Liver (tissue), 10 donors: ENCODE measurements at places on chromosomes 3 and 15.

DNA sequence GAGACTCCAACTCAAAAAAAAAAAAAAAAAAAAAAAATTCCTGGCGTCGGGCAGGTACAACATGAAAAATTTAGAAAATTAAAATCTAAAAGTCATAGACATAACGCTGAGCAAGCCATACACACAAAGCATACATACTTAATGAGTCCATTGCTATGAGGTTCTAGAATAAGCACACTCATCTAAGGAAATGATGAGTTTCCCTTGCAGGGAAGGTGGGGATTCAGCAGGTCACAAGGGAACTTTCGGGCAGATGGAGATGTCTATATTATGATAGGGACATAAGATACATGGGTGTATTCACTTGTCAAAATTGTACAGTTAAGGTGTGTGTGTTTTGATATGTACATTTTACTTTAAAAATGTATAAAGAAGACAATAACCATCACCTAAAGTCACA lies 120.2 kb upstream of the LIPC start:
- no peak for DNase-seq

GRCh38 chr15:31867536-31868442 lies 162.5 kb upstream of the CHRNA7 start:
- DNase-seq = peak; percentile 72

- no peak for DNase-seq
Observed at GRCh38 chr3:42071904-42072812, 19.0 kb upstream of the TRAK1 start.

- peak; percentile 55 for DNase-seq
Observed at GRCh38 chr3:147361454-147362420, 44.6 kb downstream of the ZIC4 start.

DNA sequence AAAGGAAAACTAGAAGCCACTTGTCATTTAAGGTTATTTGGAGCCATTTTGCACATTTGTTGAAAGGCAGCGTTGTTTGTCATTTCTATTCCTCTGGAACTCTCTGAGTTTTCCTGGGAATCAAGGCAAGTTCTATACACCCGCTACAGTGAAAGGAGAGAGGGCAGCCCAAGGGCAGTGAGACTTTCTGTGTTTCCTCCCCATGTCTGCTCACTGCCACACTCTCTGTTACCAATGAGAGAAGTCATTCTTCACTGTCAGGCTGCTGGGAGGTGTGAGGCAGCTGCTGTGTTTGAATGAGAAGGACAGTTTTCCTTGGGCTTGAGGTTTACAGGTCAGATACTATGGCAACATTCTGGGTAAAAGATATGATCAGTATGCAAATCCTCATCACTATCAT lies 36.0 kb downstream of the ATP13A5 start:
- DNase-seq = no peak

DNA sequence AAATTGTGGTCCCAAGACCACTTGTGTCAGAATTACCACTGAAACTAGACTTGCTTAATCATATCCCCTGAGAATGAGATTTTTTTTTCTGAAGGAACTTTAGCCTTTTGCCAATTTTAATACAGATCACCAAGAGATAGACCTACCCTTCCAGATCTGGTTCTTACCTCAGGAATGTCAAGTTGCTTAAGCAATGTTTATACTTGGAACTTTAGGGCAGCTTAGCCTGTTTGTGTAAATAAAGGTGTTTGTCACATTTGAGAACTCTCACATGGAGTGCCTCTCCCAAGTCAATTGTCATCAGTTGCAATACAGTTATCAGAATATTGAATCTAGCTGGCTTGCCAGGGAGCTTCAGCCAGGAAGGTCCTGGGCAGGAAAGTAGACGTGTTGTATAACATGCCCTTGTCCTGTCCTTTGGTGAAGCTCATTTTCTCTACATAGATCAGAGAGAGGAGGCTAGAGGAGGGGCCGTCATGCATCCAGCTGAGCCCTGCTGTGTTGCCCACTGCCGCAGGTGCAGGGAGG lies 3.9 kb downstream of the GPD1L start:
- no peak for DNase-seq

- DNase-seq = no peak
Observed at GRCh38 chr3:37662785-37663184, 198.9 kb upstream of the CTDSPL start.

DNA sequence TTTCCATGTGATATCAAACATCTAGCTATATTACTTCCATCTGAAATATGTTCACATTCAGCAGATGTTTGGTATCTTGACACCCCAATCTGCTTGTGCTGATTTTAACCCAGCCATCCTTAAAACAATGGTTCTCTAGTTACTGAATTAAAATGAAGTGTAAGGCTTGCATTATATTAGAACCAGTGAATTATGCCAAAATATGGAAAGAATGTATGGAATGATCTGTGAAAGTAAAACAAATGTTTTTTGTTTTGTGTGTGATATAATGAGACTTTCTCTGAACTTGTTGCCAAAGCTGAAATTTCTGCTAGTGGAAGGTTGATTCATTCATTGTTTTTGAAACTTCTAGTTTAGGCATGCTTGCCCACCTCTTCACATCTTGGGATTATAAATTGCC lies 317.1 kb downstream of the MEX3B start:
- no peak for DNase-seq

GRCh38 chr3:127174284-127174683 lies 18.6 kb upstream of the PRR23E start:
- peak; percentile 16 for DNase-seq
